ENCODE measurements at places on chromosomes 2 and 18. TPM values are rescaled to one million over a fixed set of nuclear protein-coding genes. Genes with fewer than 3 reads are reported as not detected.

DNA sequence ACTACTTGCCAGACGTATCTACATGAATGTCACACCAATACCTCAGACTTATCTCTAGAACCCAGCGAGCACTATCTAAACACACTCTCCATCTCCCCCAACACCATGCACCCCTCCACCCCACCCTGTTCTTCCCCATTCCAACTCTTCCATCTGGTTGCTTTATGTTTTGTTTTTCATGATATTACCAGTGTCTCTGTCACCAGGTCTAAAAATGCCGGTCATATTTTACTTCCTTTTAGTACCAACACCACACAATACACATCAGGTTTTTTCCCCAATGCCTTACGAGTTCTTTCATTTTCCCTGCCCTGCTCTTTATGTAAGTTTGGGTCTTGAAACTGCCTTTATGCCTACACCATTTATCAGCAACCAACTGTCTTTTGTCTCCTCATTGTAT is 10.2 kb upstream of the ITGA4 start:
- DNase-seq: no peak

DNA sequence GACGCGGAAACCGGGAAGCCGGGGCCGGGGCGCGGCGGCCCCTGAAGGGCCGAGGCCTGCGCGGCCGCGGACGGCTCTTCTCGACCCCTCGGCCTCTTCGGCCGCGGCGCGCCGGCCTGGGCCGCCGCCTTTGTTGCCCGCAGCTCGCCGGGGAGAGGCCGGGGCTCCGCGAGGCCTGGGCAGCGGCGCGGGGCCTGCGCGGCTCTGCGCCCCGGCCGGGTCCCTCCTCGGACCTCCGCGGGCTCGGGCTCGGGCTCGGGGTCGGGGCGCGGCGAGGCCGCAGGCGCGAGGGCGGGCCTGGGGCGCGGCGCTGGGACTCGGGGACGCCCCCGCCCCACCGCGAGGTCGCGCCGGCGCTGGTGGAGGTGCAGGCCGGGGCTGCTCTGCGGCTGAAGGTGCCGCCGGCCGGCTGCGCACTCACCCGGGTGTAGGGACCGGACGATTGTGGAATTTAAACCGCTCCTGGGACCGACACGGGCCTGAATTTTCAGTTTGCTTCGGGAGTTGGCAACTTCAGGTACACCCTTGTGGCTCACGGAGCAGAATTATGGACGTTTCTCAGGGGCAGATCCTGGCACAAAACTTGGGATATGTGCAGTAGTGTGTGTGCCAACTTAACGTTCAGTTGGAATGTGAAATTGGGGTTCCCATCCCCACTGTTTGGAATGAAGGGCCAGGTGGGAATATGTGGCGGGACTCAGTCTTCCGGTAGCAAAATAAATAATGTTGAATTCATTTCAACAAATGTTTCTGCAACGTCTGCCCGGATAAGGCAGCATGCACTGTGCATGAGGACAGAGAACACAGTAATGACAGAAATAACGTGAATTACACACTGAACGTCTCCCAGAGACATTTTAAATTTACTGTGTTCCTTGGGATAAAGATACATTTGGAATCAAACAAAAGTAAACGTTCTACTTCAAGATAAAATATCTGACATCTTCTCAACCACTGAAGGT is 787 bp downstream of the SOCS6 start:
- DNase-seq: peak; percentile 58

The DSG1 gene
- not detected for total RNA-seq

The IL36A gene
- not detected for total RNA-seq

DNA sequence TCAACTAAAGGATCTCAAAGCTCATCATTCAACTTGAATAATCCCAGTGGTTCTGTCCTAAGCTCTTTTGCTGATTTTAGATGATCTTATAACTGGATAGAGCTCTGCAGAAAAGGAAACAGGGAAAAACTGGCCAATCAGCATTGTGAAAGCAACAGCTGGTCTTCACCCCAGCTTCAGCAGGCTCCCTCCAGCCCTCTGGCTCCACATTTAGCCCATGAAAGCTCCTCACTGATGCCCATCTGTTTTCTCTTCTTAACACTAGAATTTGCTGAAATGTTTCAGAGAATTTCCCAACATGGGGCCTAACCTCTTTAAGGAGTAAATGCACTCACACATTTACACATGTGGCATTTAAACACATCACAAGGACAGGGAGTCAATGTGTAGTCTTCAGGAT is 223.3 kb downstream of the CNTNAP5 start:
- no peak for DNase-seq

The UGT1A8 gene
- total RNA-seq: not detected

DNA sequence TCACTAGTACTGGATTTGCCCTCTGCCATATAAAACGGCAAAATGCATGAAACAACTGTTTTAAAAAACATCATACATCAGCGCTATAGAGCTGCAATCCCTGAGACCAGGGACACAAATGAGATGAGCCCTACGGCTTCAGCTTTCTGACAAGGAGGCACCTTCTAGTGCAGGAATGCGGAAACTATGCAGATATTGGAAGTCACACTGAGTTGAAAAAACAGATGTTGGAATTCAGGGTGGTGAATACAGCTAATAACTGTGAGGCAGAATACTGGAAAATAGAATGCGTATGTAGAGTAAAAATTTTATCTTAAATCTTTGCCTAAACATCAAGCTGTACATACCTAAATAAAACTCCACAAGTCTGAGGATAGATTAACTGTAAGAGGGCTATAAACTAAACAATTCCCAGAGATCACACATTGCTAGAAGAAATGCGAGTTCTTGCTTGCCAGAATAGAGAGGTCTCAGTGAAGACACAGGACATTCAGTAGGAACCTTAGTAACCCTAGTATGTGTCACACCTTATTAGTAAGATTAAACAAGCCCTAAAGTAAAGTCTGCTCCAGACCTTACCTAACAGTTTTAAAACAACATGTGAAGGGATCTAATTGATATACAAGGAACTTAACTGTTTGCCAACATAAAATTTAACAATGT is 541.4 kb upstream of the DDX18 start:
- no peak for DNase-seq

DNA sequence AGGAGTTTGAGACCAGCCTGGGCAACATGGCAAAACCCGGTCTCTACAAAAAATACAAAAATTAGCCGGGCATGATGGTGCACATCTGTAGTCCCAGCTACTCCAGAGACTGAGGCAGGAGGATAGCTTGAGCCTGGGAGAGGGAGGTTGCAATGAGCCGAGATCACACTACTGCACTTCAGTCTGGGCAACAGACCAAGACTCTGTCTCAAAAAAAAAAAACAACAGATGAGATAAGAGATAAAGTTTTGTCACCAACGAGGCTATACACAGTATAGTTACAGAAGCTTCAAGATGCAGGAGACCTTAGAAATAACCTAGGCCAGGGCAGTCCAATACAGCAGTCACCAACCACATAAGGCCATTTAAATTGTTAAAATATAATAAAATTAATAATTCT is 9.4 kb downstream of the FAM124B start:
- DNase-seq: no peak

DNA sequence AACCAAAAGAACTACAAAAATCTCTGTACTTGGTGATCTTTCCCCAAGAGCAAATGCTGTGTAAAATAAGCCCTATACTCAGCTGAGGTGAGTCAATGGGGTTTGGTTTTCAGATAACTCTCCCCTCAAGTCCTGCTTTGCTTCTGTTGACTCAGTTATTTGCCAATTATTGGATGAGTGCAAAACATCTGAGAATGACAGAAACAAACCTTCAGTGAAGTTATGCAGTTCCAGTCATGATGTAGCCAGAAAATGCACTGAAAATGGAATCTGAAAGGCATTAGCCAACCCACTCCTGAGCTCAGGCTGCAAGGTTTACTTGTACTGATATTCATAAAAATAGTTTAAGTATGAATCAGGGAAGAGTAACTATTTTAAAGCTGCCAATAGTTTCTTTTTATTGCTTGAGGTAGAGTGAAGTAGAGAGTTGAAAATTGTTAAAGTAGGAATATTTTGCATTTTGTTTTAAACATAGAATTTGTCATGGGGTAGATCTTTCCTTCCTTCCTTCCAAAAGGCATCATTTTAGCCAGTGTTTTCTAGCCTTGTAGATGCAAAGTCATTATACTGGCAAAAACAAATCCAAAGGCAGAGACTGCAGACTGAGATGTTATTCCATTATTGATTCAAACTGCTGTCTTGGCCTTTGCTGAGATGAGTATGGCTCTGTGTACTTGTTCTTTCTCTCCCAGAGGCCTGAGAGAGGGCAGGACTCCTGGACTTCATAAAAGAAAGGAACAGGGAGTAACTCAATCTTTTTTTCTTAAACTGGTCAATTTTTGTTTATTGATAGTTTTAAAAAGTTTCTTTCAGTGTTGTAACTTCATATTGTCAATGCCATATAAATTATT is 215.3 kb downstream of the RND3 start:
- DNase-seq: no peak

DNA sequence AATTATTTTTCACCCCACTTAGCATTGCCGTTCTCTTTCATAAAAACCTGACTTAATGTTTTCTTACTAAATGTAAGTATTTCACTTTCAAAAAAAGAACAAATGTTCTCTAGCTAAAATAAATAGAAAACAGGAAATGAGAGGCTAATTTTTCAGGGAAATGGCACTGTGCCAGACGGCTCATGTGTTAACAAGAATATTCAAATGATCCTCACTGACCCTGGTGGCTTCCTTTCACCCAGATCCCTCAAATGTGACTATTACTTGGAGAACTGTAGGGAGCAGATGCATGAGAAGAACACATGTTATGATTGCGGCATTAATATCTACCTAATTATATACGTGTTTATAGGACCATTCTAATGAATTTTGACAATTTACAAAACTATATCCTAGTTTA is 827.7 kb downstream of the SOCS6 start:
- no peak for DNase-seq

The MAL gene
- total RNA-seq: 0.25 TPM

DNA sequence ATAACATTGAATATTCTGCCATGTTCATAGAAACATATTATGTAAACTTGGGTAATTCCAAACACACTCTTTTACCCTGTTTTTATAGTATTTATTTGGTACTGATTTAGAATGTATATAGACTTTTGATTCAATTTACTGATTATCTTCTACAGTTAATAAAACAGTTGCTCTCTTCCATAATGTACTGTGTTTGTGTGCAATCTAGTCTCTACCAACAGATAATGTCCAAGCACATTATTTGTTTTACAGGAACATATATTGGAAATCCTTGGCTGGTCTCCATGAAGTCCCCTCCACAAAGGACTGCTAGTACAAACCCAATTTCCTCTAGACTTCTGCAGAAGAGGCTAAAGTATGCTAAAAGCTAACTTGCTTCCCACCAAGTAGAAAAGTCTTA is 386.6 kb downstream of the RND3 start:
- no peak for DNase-seq

The RAD51AP2 gene
- total RNA-seq: 0.08 TPM

GRCh38 chr18:9575558-9575957 is 38.8 kb downstream of the PPP4R1 start:
- peak; percentile 72 for DNase-seq

The CMPK2 gene
- 3.5 TPM for total RNA-seq

Measured in pancreas (tissue), 10 donors.